ENCODE measurements at places on chromosomes 16 and 17.

DNA sequence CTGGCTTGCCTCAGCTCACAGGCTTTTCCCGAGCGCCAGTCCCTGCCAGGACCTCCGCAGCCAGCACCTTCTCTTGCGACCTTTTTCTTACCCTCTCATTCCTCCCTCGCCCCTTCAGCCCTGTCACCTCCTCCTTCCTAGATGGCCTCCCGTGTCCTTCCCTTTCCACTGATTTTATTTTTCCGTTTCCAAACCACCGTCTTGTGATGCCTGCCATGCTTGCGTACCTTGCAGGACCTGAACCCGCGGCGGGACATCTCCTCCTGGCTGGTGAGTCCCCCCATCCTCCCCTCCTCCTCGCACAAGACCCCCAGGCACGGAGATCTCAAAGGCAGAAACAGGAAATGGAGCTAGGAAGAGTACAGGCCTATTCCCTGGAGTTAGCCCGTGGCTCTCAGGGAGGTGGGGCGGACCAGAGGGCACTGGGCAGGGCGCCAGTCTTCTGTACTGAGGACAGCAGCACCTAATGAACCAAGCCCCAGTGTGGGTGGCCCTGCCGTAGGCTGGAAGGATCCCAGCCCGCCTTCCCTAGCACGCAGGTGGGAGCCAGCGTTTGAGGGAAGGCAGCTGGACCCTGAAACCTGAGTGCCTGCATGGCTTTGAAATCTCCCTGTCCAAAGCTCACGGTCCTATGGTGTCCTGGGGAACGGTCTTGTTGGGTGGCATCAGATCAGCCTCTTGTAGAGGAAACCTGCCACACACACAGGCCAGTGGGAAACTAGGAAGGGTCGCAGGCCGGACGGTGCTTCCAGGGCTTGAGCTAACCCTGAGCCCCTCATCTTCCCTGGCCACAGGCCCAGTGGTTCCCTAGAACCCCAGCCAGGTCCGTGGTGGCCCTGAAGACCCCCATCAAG, 612 bp downstream of the CISD3 start:
- DNase-seq = no peak

DNA sequence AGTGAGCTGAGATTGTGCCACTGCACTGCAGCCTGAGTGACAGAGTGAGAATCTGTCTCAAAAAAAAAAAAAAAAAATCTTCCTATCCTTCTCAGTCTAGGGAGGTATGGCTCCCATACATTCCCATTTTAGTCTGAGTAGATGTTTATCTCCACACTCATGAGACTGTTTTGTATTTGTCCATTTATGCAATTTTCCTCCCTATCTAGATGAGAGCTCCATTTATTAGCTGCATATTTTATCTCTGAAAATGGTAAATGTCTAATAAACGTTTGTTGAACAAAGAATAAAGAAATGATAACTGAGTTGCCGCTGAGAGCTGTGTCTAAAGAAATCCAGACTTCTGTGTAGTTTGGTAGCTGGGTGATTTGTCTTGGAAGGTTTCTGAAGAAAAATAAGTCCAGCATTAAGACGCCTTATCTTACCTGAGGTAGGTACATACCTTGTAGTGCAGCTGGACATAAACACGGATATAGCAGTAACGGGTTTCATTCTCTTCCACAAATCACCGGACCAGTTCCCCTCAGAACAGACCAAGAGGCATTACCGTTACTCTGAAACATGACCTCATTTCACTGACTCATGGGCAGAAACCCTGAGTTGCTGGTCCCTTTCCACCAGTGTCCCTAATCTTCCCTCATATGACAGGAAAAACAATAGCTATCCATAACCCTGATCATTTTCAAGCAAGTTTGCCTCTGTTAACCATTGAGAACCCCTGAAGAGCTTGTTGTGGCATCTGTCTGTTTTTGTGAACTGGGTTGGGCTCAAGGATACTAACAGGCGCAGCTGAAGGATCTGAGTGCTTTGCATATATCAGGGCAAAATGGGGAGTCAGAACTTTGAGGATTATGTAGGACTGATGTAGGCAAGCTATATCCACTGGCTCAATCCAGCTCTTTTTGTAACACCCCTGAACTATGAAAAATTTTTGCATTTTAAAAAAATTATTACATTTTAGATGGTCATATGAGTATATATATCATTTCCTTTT, 177.4 kb upstream of the XYLT1 start:
- DNase-seq = no peak

GRCh38 chr17:19762515-19762961, 14.4 kb upstream of the ALDH3A1 start:
- no peak for DNase-seq

DNA sequence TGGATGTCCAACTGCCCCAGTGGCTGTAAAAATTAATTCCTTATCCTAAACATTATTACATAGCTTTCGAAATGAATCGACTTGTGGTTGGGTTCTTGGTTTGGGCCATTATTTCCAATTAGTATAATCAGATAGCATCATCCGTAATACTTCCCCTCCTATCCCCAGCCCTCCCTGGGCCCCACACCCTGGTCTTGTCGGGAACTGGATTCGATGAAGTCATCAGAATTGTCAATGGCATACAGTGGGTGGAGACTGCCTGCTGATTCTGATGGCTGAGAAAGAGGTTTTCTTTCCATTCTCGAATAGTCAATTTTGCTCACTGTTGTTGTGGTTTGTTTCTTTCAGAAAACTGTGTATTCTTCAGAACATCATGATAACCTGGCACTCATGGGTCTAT, 395.1 kb downstream of the SEC14L1 start:
- DNase-seq = no peak

GRCh38 chr16:48531011-48531962, 78.7 kb downstream of the N4BP1 start:
- DNase-seq = no peak

DNA sequence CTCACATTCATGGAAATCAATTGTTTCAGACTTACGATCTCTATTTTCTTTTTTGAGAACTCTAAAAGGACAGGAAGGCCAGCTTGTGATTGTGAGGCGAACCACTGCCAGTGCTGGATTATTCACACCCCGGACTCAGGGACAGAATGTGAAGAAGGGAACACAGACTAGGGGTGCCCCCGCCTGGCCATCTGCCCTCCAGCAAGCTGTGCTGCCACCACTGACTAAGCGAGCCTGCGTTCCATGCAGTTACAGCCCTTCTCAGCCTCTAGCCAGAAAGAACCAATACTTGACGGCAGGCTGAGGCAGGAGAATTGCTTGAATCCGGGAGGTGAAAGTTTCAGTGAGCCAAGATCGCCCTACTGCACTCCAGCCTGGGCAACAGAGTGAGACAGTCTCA, 2.8 kb downstream of the HAGH start:
- no peak for DNase-seq

DNA sequence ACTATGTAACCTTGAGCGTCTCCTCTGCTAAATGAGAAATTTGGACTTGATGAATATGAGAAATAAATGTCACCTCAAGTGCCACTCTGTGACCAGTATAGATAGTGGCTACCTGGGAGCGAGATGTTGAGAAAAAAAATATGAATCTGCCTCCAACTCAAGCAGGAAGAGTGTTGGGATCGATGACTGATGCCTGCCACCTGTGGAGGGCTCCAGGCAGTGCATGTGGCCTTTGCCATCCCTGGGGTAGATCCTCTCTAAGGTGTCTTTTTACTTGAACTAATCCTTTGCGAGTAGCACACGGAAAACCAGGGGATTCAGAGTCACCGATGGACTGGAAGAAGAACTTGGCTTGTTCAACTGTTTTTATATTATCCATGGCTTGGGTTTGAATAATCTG, 9.4 kb downstream of the CCDC182 start:
- DNase-seq = no peak

GRCh38 chr17:73028299-73028755, 64.2 kb downstream of the SLC39A11 start:
- no peak for DNase-seq

- DNase-seq = no peak
Measured at GRCh38 chr16:1188432-1189189, 35.7 kb downstream of the CACNA1H start.

GRCh38 chr16:14449790-14450480, 180.1 kb downstream of the PARN start:
- no peak for DNase-seq

- DNase-seq = no peak
Measured at GRCh38 chr17:43817826-43818225, 15.1 kb downstream of the MPP3 start.

- no peak for DNase-seq
Measured at GRCh38 chr16:4290236-4290830, 17.5 kb upstream of the TFAP4 start.

DNA sequence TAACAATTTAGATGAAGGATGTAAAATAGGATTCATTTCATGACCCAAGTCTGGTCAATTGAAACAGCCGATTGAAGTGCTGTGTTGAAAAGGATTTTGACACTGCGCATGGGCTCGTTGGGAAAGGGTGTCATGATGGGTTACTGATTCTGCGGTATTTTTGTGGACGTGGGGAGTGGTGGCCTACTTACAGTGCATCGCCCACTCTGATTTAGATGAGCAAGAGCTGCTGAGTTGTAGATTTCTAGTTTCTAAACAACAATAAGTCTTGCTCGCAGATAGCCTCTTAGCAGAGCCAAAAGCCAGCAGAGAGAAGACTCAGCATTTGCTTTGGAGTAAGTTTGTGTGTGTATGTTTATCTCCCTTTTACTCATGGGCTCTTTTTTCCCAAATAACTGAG, 731.0 kb downstream of the MAF start:
- no peak for DNase-seq

- no peak for DNase-seq
Measured at GRCh38 chr17:81716674-81716996, 4.6 kb downstream of the SLC25A10 start.

GRCh38 chr16:57606847-57607501, 21.5 kb upstream of the ADGRG1 start:
- no peak for DNase-seq

GRCh38 chr16:73951481-73951880, 345.1 kb upstream of the PSMD7 start:
- DNase-seq = no peak

DNA sequence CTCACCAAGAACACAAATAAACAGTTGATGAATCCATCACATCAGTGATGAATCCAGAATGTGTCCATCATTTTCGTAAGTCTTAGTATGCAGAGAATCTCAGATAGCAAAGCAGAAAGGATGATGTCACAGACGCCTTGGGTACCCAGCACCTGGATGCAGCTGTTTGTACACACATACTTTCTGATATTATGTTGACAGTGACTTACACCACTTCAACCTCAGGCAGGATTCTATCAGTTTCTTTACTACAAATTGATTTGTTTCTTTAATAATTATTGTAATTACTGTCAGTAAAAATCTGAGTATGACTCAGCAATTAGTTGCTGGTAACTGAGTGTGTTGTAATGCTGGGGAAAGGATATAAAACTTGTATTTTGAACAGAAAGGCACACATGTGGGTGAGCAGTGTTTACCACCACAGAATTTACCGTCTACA, 159.8 kb downstream of the RPTOR start:
- no peak for DNase-seq

DNA sequence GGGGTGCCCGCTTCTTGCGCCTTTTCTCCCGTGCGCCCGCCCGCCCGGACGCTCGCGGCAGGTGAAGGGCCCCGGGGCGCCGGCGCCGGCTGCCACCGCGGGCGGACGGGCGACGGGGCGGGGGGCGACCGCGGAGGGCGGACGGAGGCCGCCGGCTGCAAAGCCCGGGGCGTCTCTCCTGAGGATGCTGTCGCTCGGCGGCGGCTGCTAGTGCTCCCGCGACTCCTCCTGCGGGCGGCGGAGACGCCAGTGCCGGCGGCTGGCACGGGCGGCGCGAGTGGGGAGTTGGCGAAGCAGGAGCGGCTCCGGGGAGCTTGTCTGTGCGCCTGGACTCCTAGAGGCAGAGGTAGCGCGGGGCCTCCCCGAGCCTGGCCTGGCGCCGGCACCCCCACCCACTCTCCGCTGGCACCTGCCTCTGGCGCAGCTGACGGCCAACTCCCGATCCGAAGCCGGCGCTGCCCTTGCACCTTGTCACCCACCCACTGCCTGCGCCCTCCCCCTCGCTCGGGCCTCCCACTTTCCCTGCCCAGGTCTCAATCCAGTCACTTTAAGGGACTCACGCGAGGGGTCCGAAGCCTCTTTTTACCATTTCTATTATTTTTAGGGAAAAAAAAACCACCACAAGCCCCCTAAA, at the start of gene FAM20A:
FAM20A (minus strand) TSS at position 437 of the 634 bp plus-strand sequence. CDS start 701 bp downstream, outside the sequence.
- DNase-seq = no peak

Data from esophagus squamous epithelium (tissue), 5 donors.